ENCODE measurements at places on chromosomes 6 and 20.
A peak's percentile ranks its signal among the peaks of the same experiment; 100 is the strongest.

DNA sequence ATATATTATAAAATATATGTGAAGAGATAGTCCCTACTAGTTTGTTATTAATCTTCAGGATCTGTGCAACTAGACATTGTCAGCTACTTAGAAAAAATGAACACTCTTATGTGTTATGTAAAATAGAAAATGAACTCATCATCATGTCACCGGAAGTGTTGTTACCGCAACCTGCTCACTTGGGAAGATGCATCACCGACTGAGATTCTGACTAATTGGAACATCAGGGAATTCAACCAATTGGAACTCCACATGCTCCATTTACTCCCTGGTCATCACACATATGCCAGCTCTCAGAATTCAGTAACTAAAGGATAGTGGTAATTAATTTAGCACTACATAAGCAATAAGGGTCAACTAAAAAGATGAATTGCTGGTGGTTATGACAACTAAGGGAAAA lies 16.7 kb upstream of the B3GAT2 start:
- no peak for DNase-seq

- no peak for DNase-seq
Measured at GRCh38 chr6:83511901-83512681, at the start of gene PRSS35. Gene PRSS35 (plus strand): TSS chr6:83512534. CDS start chr6:83523442, 10,908 bp downstream.

DNA sequence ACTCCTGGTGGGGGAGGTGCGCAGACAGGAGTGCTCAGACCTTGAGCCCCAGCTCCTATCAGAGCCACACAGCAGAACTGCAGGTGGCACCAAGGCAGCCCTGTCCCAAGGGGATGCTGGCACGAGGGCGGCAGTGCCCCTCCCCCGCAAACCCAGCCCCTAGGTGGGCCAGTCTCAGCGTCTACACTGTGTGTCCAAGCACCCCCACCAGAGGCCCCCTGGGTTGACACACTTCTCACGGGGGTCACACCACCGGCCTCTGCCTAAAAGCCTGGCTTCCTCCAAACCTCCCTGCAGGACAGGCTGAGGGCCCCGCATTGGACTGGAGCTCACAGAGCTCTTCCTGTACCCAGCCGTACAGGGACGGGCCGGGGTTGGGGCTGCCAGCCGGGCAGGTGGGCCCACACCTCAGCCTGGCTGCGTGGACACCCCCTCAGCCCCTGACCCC lies 8.1 kb downstream of the SLC2A4RG start:
- DNase-seq, result no peak

DNA sequence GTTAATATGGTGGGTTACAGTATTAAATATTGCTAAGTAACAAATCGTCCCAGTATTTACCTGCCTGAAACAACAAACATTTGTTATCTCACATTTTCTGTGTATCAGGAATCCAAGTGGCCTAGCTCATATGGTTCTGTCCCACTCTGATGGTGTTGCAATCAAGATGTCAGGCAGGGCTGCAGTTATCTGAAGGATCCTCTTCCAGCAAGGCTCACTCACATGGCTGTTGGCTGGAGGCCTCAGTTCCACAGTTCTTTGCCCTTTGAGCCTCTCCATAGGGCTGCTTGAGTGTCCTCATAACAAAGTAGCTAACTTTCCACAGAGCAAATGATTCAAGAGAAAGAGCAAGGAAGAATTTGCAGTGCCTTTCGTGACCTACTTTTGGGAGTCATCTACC lies 17.7 kb downstream of the RAB22A start:
- DNase-seq, result no peak

DNA sequence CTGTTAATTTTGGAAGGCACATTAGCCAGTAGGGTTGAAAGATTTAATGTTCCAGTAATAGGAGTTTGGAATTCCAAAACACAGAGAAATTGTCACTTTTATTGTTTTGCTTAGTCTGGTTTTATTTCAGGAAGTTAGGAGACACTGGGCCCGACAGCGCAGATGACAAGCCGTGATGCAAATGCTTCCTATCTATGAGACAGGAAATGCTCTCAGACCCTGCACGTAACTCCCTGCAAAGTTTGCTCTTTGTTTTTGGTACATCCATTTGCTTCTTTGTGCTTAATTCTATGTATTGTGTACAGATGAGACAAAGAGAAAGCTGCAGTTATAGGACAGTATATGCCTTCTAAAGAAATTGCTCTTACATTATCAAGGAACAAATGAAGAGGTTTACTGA lies 201.6 kb upstream of the SGK1 start:
- peak; percentile 35 for DNase-seq
